RWPE2 (cell line): ENCODE measurements at places on chromosomes 12 and 14.

- no peaks in the 10 kb centered on the region for H3K4me1 ChIP-seq
- H3K27me3 ChIP-seq: no peaks in the 10 kb centered on the region
- H3K27ac ChIP-seq: no peak overlapping the region
- no peak overlapping the region for H3K4me3 ChIP-seq
Measured at GRCh38 chr12:89103831-89104230, 248.5 kb downstream of the DUSP6 start.

DNA sequence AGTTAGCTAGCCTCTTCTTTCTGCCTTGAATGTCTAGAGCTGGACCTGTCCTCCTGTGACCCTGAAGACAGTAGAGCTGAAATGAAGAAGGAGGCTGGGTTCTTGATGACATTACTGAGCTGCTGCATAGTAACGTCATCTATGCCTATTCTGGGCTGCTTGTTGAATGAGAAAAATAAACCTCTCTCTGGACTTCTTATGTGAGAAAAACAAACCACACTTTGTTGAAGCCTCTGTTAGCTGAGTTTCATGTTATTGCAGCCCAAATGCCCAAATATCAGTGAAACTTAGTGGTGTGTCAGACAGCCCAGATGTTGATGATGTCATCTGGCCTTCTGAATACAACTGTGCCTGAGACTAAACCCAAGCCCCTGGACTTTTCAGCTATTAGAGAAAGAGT lies 67.0 kb upstream of the MAX start:
- H3K27ac ChIP-seq: no peak overlapping the region
- H3K4me1 ChIP-seq: no peaks in the 10 kb centered on the region
- H3K36me3 ChIP-seq: no peaks in the 10 kb centered on the region
- no peaks in the 10 kb centered on the region for H3K27me3 ChIP-seq
- DNase-seq: no peak

DNA sequence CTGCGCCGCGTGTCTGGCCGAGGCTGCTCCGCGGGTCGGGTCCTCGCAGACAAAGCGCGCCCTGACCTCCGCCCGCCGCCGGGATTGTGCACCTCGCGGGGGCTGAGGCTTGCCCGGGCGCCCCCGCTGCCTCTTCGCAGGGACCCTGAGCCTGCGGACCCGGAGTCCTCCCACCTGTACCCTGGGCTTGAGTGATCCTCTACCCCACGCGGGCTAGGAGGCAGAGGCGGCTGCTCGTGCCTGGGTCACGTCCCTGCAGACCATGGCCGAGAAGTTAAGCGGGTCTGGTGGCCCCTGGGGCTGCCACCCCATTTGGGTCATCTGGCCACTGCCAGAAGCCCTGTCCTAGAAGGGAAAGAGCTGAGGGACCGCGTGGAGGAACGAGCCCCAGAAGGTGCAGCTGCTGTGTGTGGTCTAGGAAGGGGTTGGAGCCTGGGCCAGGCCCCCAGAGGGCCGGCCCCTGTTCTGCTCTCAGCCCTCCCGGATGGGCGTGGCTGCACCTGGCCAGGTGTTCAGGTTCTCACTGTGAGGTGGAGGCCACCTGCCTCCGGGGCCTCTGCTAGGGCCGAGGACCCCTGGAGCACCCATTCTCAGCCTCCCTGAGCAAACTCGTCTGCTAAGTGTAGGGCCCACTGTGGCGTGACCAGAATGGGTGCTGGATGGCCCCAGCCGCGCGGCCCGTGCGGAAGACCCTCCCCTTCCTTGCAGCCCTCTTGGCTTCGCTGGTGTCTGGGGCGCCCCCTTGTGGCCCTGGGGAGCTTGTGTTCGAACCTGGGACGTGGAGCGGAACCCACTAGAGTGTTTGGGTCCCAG lies 49.6 kb downstream of the LRCOL1 start:
- H3K36me3 ChIP-seq: no peaks in the 10 kb centered on the region
- no peaks in the 10 kb centered on the region for H3K4me1 ChIP-seq
- H3K27ac ChIP-seq: peak overlapping the region; percentile 48
- no peaks in the 10 kb centered on the region for H3K27me3 ChIP-seq
- DNase-seq: no peak

GRCh38 chr12:68972595-68972994 lies 39.6 kb upstream of the CPM start:
- H3K4me1 ChIP-seq: peaks cover 16% of the 10 kb centered on the region
- H3K27ac ChIP-seq: no peak overlapping the region
- no peaks in the 10 kb centered on the region for H3K27me3 ChIP-seq
- H3K36me3 ChIP-seq: no peaks in the 10 kb centered on the region
- H3K4me3 ChIP-seq: no peak overlapping the region

DNA sequence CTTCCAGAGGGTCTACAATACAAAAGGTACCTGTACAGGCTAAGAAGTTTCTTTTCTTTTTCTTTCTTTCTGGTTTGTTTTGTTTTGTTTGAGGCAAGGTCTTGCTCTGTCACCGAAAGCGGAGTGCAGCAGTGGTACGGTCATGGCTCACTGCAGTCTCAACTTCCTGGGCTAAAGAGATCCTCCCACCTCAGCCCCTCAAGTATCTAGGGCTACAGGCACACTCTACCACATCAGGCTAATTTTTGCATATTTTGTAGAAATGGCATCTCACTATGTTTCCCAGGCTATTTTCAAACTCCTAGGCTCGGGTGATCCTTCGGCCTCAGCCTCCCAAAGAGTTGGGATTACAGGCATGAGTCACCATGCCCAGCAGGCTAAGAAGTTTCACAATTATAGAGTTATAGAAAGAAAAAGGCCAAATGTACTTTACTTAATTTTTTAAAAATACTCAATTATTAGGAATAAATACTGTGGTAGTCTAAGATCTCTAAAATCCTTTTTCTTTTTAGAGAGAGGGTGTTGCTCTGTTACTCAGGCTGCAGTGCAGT lies 3.0 kb upstream of the PIGH start:
- H3K4me1 ChIP-seq: no peaks in the 10 kb centered on the region
- H3K4me3 ChIP-seq: no peak overlapping the region
- no peak for DNase-seq
- H3K27me3 ChIP-seq: no peaks in the 10 kb centered on the region
- no peaks in the 10 kb centered on the region for H3K36me3 ChIP-seq

GRCh38 chr12:26868447-26869103 lies 35.6 kb upstream of the ITPR2 start:
- no peaks in the 10 kb centered on the region for H3K36me3 ChIP-seq
- no peak overlapping the region for H3K4me3 ChIP-seq
- no peak overlapping the region for H3K27ac ChIP-seq
- no peaks in the 10 kb centered on the region for H3K27me3 ChIP-seq
- DNase-seq: no peak

DNA sequence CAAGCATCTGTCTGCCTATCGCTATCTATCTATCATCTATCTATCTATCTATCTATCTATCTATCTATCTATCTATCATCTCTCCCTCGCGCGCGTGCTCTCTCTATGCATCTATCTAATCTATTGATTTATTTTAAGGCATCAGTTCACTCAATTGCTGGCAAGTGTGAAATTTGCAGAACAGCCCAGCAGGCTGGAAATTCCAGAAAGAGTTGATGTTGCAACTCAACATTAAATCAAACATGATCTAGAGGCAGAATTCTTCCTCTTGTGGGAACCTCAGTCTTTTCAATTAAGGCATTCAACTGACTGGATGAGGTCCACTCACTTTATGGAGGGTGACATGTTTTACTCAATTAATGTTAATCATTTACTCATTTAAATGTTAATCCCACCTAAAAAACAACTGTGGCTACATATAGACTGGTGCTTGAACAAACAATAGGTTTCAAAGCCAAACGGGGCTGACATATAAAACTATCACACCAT lies 1210.8 kb downstream of the GALC start:
- no peak overlapping the region for H3K4me3 ChIP-seq
- no peak overlapping the region for H3K27ac ChIP-seq
- no peak for DNase-seq
- H3K27me3 ChIP-seq: no peaks in the 10 kb centered on the region
- H3K4me1 ChIP-seq: peaks cover 31% of the 10 kb centered on the region
- no peaks in the 10 kb centered on the region for H3K36me3 ChIP-seq

GRCh38 chr14:95700221-95700976 lies 13.5 kb downstream of the TCL1A start:
- DNase-seq: no peak
- H3K27ac ChIP-seq: no peak overlapping the region
- peaks cover 3% of the 10 kb centered on the region for H3K27me3 ChIP-seq
- no peaks in the 10 kb centered on the region for H3K36me3 ChIP-seq
- peaks cover 3% of the 10 kb centered on the region for H3K4me1 ChIP-seq
